ENCODE measurements at places on chromosomes 12 and 14.

DNA sequence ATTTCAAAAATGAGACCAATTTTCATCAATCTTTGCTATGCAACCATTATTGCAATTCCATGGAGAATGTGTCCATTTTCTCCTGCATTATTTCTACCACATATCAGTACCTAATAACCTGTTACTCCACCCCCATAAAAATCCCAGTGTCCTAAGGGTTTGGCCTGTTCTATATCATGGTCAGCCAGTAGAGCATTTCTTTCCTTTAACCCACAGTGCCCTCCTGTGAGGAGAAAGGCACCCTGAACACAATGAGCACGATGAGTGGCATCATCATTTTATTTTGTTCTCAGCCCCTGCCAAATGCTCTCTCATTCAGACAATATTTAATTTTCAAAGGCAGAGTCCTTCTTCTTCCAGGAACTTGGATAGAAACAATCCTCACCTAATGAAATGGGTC, 11.6 kb upstream of the IFNG-AS1 start:
- DNase-seq: no peak

DNA sequence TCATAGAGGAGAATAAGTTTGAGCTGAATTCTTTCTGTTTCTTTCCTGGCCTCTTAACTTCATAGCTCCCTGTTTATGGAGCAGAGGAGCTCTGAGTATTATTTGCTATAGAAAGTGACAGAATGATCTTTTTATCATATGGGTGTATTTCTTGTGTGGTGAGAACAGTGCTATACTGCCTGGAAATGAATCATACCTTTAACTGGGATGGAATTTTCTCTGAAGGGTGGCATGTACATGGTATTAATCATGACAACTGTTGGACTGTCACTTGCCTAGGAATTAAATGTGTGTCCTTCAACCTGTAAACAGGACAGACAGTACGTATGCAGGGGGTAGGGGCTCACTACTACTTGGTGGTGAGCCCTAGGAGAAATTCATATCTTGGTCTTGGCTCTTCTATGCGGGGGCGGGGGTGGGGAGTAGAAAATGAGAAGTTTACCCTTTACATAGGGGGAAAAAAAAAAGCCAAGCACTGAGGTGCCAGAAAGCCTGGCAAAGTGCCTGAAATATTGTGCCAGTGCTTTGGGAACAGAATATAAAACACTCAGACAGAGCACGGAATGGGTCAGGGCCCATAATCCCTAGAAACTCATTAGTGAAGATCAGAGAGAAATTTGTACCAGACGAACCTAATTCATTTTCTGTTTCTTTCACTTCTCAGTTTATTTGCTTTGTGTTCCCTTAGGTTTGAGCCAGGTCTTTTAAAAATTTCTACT, 33.8 kb downstream of the ARMH4 start:
- DNase-seq: no peak

DNA sequence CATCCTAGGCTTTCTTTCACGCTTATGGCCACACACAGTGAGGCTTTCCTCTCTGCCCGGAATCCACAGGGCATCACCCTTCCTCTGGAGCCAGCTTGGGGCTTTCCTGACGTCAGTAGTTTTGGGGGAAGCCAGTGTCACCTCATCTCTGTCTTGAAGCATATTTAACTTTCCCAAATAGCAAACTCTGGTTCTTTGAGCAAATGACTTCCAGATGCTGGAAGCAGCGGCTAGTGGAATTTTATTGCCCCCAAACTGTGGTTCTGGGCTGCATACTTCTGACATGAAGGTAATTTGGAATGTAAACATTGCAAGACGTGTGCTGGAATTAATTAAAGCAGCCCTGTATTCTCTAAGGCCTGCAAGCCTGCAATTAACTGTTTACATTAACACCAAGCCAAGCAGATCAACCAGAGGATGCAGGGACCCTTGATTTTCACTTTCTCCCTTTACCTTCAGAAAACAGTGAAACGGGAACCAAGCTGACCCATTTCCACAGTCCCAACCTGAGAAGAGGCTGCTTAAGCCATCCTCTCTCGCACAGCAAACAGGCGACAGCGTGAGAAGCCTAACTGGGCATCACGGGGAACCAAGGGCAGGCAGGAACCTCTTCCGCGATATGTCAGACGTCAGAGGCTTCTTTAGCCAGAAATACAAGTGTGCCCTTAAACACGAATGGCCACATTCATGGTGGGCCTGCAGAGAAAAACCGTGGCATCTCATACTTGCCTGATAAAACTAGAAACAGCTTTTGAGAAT, 258.4 kb downstream of the CACNA1C start:
- DNase-seq: no peak

DNA sequence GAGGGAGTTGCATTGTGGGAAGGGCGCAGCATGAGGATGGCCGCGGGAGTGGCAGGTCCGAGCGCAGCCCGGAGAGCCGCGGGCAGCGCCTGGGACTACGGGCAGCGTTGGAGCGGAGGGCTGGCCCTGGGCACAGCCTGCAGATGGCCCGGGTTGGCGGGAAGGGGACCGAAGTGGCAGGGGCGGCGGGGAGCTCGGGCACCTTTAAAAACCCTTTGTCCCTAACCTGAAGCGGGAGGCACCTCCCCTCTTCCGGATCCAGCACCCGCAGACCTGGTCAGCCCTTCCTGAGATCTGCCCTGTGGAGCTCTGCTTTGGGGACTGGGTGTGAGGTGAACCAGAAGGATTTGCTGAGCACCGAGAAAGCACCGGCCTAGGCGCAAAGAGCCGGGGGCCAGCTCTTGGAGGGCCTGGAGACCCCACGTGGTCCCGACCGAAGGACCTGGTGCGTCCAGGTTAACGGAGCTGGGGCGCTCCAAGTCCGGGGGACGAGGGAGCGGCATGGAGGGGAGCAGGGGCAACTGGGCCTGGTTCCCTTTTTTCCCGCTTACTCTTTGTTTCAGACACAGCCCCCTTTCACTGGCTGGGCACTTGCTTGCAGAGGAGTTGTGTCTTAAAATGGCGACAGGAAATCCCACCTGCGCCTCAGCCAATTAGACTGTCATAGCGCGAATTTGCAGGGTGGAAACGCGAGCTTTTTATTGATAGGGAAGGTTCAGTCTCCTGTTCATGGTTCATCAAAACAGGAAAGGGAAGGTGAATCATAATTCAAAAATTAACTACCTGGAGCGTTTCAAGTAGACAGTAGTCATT, 792 bp upstream of the SLC38A1 start:
- DNase-seq: no peak

- no peak for DNase-seq
Observed at GRCh38 chr12:1534748-1535147, 59.6 kb downstream of the FBXL14 start.

DNA sequence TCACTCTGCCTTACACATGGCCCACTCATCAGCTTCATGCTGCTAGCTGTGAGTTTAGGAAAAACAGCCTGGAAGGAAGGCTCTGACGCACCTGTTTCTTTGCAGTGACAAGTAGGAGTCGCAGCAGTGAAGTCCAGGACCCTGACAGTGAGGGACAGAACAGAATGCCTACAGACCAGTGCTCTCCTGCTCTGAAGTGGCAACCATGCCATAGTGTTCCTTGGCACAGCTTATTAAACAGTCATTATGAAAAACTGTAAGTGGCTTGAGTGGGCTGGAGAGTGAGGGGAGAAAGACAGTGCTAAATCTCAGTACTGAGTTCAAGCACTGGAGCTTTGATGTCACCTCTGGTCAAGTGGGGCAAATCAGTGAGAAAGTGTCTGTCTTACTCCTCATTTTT, 61.7 kb downstream of the MYRFL start:
- no peak for DNase-seq

- DNase-seq: peak; percentile 84
Observed at GRCh38 chr14:81990312-81990761, 456.7 kb upstream of the SEL1L start.

DNA sequence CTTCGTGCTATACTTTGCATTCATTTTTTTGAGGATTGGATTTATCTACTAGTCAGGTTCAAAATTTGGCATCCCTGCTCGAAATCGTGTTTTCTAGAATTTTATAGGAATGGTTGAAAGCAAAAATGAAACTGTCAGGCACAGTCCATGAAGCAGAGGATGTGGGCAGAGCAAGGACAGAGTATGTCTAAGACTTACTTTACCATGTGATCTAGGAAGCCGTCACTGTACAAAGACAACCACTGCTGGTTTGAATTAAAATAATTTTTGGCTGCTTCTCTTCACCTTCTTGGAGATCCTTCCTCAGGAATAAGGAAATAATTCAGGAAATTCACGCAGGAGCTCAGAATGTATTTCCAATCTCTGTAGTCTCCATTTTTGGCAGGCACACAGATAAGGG, 31.6 kb upstream of the SGPP1 start:
- DNase-seq: no peak

DNA sequence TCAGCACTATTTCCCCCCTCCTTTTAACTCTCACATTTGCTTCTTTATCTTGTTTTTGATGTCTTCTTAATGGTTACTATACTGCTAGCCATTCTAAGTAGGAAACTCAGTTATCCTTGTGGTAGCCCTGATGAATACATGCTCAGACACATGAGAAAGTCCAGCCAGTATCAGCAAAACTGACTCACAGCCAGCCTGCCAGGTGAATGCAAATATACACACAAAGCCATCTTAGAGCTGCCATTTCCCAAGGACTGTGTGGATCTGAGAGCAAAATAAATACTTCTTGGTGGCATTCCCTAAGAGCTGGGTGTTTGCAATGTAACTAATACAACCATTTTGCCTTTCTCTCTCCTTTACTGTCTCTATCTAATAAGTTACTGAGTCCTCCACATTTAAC, 455.2 kb downstream of the CCER1 start:
- DNase-seq: no peak

- no peak for DNase-seq
Observed at GRCh38 chr14:75067212-75067611, 2.2 kb upstream of the ZC2HC1C start.

- no peak for DNase-seq
Observed at GRCh38 chr12:124484526-124484953, 82.9 kb downstream of the NCOR2 start.

DNA sequence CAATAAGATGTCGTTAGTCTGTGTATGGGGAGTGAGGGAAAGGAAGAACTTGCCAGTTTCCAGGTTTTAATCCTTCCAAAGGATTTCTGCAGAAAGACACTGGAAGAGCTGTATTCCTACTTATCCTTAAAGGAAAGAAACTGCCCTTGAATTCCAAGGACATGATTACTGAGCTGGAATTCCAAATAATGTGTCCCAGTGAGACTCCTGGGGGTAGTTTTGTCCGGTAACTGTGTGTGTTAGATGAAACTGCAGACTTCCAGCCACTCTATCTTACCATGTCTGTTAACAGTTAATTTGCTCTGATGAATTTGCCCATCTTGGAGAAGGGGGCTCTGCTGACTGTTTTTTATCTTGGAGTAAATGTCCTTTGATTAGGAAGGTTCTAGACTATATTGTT, 33.0 kb downstream of the CKB start:
- no peak for DNase-seq

DNA sequence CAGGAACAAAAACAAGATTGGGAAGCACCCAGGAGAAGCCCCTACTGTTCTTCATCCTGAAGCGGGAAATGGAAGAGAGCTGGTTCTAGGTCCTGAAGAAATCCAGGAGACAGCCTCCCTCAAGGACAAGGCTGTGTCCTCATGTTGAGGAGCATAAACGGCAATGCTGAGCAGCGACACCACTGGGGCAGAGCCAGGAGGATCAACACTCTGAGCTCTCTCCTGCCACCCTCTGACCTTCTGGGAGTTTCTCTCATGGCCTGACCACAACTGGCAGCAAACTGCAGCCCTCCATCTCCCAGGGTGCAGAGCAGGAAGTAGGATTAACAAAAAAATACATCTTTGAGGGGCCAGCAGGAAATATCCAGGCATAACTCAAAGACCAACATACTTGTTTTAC, 1292.2 kb upstream of the TMEM132C start:
- DNase-seq: no peak

GRCh38 chr12:124194893-124195566, 99.9 kb upstream of the RFLNA start:
- no peak for DNase-seq

- DNase-seq: no peak
Observed at GRCh38 chr12:87302126-87302745, 727.0 kb downstream of the C12orf50 start.

DNA sequence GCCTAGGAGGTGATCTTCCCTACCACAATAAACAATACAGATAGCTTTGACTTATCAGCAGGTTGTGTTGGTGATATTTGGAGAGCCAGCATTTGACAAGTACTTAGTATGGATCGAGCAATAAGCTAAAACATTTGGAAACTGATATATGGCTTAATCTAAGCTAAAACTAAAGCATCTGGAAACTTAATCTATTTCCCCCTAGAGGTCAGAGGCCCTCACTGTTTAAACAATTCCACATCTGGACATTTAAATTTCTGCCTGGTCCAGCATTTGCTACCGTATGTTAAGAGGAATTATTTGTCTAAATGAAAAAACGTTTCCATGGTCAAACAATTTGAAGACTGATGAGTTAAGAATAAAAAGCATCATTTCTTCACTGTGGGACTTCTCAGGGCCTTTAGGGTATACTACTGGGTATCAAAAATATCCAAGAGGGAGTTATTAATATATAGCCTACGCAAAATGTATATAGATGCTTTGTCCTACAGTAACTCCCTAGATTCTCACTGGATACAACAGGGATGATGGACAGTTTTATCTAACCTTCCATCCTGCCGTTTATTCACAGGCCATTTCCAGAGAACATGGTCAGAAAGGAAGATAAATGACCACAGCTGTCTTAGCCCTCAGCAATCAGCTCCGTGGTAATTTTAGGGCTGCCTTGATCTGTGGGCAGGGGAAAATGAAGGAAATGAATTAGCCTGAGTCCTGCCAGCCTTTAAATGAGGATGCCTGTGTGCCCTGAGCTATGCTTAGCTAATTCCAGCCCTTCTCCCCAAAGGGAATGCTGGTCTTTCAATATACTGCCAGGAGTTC, 135.4 kb upstream of the NUDT4 start:
- DNase-seq: no peak

DNA sequence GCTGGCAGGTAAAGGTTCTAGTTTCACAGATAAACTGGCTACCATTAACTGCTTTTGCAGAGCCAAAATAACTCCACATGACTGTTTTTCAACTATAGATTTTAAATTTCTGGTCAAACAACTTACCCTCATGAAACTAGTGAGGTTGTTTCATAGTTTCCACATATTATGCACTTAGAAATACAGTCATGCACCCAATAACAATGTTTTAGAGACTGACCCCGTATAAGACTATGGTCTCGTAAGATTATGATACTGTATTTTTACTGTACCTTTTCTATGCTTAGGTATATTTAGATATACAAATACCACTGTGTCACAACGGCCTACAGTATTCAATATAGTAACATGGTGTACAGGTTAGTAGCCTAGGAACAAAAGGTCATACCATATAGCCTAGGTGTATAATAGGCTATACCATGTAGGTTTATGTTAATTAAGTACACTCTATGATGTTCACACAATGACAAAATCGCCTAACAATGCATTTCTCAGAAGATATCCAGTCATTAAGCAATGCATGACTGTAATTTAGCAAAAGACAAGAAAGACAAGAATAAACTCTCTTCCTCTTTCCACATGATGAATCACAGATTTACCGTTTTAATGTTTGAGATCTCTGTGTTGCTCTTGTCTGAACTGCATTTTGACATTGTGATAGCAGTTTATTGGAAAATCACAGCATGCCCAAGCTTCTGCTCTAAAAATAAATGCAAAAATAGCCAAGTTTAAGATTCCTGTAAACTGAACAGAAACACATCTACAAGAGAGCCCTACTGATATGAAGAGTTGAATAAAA, 17.1 kb downstream of the DICER1 start:
- DNase-seq: no peak

All from NCI-H1694 (cell line).